ENCODE measurements at places on chromosomes 3 and 15.

DNA sequence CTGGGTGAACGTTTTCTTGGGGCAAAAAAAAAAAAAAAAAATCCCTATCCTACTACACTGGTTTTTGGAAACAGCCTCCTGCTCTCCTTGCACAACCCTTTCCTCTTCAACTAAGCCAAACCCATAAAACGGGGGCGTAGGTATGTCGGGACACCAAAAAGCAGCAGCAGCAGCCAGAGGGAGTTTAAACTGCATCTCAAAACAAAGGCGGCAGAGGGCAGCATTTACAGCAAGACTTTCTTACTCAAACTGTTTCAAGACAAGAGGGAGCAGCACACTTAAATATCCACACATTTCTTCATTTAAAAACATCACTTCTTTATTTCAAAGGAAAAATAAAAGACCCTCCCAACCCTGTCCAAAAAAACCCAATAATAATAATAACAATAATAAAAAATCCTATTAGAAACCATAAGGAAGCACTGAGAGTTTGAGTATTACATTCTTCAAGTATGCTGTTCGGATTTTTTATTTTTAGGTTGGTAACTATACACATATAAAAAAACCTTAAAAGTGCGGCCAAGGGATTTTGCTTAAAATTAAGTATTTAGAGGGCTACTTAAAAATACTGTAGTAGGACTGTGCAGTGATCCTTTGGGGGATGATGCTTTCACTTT lies 43.9 kb upstream of the PLXND1 start:
- no peak for DNase-seq

DNA sequence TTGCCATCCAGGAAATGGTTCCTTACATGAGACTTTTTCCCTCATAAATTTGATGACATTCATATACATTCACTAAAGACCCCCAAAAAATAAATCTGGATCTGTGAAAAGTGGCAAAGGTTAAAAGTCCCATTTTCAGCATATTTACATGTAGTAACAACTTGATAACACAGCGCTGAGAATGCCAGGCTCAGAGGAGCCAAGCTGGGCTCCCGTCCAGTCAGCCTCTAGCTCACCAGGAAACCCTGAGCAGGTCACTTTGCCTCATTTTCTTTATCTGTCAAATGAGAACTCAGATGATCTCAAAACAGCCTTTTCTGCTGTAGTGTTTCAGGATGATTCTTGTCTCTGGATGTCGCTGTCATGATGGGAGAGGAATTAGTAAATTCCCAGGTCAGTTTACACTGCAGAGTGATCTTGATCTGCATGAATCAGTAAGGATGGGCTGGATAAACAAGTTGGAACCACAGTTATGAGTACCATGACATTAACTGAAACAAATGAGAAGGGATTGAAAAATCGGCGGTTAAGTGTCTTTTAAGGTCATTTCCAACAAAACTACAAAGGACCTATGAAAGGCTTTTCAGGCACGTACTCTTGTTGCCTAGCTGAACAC lies 82.8 kb downstream of the PPARG start:
- DNase-seq: no peak

GRCh38 chr3:11328196-11328945 lies 56.2 kb downstream of the ATG7 start:
- no peak for DNase-seq

DNA sequence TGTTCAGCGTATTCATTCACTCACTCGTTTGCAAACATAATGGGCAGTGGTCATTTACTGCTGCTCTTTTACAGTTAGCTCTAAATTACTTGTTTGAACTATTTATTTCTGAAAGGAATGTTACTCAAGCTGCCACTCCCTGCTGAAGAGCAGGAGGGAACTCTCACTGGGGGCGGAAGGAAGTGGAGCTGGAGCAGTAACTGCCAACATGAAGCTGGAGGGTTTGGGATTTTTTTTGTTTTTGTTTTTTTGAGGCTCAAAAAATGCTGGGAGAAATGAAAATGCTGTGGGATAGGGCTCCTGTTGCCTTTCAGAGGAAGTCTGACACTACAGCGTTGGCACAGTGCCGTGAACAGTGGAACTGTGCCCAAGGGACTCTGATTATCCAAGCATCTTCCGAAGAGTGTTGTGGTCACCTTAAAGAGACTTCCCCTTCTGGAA lies 44.1 kb downstream of the SENP2 start:
- no peak for DNase-seq

- no peak for DNase-seq
Observed at GRCh38 chr3:115469649-115470048, 153.7 kb upstream of the GAP43 start.

- DNase-seq: no peak
Observed at GRCh38 chr3:58666683-58667082, at the start of gene FAM3D. Gene FAM3D (minus strand): TSS chr3:58666774. CDS start chr3:58655563, 11,211 bp downstream.

All from stimulated activated CD4-positive, alpha-beta T cell treated with anti-CD3 and anti-CD28 coated beads, TNF-alpha, amount 100 ng/mL, for 4 hours (primary cell).